ENCODE measurements at places on chromosomes 16 and 17.

- DNase-seq, result no peak
These were observed 52.6 kb upstream of the KDM6B start for GRCh38 chr17:7781429-7781828.

GRCh38 chr17:63911657-63912100, 621 bp upstream of the CSHL1 start:
- peak; percentile 44 for DNase-seq

GRCh38 chr16:69402439-69402838, 16.6 kb upstream of the TERF2 start:
- DNase-seq, result no peak

- no peak for DNase-seq
These were observed 526 bp downstream of the MOSMO start for GRCh38 chr16:22008215-22009059.

GRCh38 chr16:84585886-84586285, 32.0 kb downstream of the COTL1 start:
- DNase-seq, result no peak

- no peak for DNase-seq
These were observed 723.6 kb downstream of the WWOX start for GRCh38 chr16:78823027-78823426.

DNA sequence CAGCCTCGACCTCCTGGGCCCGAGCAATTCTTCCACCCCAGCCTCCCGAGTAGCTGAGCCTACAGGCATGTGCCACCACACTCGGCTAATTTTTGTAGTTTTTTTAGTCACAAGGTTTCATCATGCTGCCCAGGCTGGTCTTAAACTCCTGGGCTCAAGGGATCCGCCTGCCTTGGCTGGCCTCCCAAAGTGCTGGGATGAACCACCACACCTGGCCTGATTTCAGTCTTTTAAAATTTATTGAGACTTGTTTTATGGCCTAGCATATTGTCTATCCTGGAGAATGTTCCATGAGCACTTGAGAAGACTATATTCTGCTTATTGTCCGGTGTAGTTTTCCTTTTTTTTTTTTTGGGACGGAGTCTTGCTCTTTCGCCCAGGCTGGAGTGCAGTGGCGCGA, 18.5 kb downstream of the DNAI2 start:
- DNase-seq, result no peak

DNA sequence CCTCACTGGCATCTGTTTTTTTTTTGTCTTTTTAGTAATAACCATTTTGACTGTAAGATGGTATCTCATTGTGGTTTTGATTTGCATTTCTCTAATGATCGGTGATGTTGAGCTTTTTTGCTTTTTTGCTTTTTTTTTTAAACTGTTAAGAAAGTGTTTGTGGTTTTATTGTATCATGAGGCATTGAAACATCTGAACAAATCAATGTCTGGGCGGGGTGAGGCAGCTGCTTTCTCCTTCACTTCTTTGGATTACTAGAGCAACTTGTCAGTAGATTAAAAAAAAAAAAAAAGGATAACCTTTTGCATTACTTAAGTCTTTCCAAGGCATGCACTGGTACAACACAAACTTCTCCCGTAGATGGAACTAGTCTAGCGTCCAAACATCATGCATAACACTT, 191.7 kb downstream of the CEP112 start:
- DNase-seq, result no peak

DNA sequence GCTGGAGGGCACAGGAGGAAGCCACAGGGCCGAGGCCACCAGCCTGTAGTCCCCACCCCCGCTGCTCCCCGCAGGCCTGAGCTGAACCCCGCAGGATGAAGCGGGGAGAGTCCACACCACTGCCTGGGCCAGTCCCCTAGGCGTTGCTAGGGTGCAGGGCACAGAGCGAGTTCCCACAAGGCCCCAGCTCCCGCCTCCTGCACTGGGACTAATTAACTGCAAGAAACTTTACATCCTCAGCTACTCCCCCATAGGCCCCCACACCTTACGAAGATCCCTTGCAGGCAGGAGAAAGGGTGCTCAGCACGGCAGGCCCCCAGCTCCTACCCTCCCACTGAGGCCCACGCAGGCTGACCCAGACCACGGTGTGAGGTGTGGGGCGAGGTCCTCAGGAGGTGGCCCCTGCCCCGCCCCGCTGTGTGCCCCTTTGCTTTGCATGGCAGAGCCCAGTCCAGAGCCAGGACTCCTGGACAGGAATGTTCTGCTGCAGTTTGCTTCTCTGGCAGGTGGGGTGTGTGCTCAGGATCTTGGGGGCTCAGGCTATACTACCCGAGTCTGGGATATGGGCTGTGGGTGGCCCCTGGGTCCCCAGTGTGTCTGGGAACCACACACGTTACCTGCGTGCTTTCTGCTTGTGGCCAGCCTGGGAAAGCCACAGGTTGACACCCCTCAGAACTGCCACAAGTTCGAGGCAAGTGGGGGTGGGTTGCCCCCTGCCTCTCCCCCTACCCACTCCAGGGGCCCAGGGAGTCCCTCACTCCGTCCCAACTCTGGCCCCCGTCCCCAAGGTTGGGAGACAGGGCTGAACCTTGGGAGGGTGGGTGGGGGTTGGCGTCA, 1.2 kb downstream of the GNG13 start:
- no peak for DNase-seq

GRCh38 chr16:85728879-85729278, 22.0 kb downstream of the C16orf74 start:
- no peak for DNase-seq

All from stimulated activated CD8-positive, alpha-beta memory T cell treated with anti-CD3 and anti-CD28 coated beads, Interleukin-4, amount 100 ng/mL, for 1 hour (primary cell).